GM23338 (cell line): ENCODE measurements at places on chromosomes 12 and 14. TPM values are rescaled to one million over a fixed set of nuclear protein-coding genes. Genes with fewer than 3 reads are reported as not detected.

Gene SERPINA10
- not detected in 2 replicates for total RNA-seq

Gene ZDHHC22
- 29.3 and 32.1 TPM in 2 replicates for total RNA-seq

Gene IGFBP6
- total RNA-seq: 14.1 and 16.6 TPM in 2 replicates

Gene MIPOL1
- total RNA-seq: 21.7 and 24.8 TPM in 2 replicates

Gene TMEM63C
- total RNA-seq: 6.3 and 6.4 TPM in 2 replicates

Gene FSCB
- total RNA-seq: 0.07 and 0.12 TPM in 2 replicates
